Stimulated activated CD8-positive, alpha-beta memory T cell treated with anti-CD3 and anti-CD28 coated beads, Interleukin-7, amount 100 ng/mL, for 24 hours (primary cell): ENCODE measurements at places on chromosomes 11 and 22.

DNA sequence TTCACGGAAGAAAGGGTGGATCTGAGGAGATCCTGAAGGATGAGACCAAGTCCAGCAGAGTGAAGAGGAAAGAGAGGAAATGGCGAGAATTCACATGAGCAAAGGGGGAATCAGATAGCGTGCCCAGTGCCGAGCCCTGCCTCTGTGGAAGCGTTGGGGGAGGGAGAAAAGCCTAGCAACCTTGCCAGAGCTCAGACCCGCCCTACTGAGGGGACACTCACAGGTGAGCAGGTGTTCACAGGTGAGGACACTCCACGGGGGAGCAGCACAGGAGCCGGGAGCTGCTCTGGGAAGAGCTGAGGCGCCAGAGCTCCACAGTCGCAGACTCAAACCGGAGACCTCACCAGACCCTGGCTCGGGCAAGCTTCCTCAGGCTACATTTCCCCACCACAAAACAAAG is 56.2 kb downstream of the MICAL3 start:
- DNase-seq: no peak

GRCh38 chr22:27734066-27734465 is 67.5 kb downstream of the MN1 start:
- no peak for DNase-seq

DNA sequence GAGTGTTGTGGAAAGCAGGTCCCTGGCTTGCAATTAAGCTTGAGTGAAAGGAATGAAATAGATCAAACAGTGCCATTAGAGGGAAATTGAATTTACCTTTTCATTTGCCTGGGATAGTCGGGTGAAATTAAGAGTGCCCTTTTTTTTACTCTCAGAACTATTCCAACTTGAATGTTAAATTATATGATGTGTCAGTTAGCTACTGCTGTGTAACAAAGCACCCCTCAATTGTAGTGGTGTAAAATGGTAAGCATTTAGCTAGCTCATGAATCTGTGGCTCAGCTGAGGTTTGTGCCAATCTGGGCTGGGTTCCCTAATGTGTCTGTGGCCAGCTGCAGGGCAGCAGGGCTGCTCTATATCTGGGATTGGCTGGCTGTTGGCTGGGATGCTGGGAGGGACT is 571.4 kb downstream of the MN1 start:
- no peak for DNase-seq

DNA sequence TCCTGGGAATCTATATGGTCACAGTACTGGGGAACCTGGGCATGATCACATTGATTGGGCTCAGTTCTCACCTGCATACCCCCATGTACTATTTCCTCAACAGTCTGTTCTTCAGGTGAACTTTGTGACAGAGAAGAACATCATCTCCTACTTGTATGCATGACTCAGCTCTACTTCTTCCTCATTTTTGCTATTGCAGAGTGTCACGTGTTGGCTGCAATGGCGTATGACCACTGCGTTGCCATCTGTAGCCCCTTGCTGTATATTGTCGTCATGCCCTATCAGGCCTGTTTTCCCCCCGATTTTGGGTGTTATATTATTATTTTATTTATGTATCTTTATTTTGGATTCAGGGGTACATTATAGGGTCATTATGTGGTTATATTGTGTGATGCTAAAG is 2.4 kb upstream of the OR8G1 start:
- no peak for DNase-seq

DNA sequence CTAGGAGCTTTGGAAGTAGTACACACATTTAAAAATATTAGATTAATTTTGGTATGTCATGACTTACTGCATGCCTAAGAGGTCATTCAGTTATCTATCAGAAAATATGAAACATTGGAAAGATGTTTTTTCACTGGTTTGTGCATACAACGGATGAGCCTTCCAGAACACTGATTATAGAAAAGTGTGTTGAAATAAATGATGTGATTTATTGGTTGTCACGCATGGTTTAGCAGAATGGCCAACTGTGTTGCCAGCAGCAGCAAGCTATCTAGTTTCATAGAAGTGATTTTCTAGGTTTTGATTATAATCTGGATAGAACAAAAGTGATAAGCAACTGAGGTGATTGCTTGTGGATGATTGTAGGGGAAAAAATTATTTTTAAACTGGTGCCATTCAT is 53.6 kb downstream of the DDX10 start:
- DNase-seq: no peak

GRCh38 chr22:30422481-30423300 is 2.9 kb upstream of the MTFP1 start:
- no peak for DNase-seq

DNA sequence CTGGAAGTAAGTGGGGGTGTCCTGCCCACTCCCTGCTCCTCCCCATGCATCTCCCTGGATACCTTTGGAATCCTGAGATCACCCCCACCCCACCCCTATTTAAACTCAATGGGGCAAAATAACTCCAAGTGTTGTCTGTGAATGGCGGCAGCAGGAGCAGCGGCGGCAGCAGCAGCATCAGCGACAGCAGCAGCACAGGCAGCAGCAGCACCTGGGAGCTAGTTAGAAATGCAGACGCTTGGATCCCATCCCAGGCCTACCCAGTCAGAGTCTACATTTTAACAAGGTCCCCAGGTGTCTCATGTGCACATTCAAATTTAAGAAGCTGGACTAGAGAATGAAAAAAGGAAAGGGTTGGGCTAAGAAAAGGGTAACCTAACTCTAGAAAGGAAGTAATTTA is 82.6 kb downstream of the SEZ6L start:
- DNase-seq: no peak

GRCh38 chr11:47723041-47723440 is 7.9 kb upstream of the AGBL2 start:
- DNase-seq: no peak

- no peak for DNase-seq
Observed at GRCh38 chr11:96314326-96315020, 28.5 kb downstream of the MAML2 start.

DNA sequence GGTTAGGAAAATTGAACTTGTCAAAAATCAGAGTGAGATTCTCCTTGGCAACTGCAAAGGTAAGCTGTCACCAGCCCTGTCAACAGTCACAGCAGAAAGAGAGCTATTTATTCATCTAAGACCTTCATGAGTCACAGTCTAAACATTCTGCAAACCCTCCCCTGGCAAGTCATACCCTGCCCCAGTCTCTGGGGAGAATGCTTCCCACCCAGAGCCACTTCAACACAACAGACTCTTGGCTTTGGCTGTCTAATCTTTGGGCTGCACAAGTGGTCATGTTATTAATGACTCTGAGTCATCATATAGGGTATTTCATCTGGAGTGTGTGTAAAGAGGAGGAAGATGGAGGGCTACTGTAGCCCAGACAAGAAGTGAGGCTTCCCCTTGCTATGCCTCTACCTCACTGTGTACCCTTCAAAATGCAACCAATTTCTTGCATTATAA is 153.4 kb downstream of the CCDC34 start:
- no peak for DNase-seq

DNA sequence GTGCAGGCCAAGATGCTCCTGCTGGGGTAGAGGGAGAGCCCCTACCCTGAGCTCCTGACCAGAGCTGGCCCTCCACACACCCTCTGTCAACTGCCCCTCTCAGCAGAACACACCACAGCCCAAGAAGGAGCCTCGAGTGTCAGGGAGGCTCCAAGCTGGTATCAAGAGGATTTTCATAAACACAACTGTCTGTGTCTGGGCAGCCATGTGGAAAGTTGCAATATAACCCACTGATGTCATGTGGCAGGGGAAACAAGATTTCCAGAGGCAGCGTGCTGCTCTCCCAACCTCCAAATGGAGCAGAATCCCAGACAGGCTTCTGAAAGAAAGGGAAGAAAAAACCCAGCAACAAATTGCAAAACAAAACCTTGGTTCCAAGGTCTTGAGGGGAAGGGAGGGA is 569.9 kb downstream of the BUD13 start:
- DNase-seq: no peak

- no peak for DNase-seq
Observed at GRCh38 chr22:38882972-38883622, 11.1 kb upstream of the CBX6 start.

GRCh38 chr11:13208921-13209320 is 68.7 kb upstream of the BMAL1 start:
- no peak for DNase-seq
